Effector CD8-positive, alpha-beta T cell (primary cell): ENCODE measurements at places on chromosomes 4 and X.

DNA sequence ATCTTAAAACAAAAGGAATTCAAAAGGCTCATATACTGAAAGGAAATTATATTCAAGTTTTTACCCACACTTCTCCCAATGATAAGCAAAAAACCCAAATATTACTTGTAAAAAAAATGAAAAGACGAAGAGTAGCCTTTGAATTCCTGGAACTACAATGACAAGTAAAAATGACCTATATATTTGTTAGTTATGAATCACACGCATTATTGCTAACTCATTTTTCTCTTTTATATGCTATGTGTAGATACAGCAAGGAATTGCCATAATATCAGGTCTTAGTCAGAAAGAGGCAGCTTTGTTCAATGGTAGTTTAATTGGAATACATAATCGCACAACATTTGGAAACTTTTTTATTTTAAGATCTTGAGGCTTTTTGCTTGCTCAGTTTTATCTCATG is 22.7 kb upstream of the ASB5 start:
- no peak for DNase-seq

DNA sequence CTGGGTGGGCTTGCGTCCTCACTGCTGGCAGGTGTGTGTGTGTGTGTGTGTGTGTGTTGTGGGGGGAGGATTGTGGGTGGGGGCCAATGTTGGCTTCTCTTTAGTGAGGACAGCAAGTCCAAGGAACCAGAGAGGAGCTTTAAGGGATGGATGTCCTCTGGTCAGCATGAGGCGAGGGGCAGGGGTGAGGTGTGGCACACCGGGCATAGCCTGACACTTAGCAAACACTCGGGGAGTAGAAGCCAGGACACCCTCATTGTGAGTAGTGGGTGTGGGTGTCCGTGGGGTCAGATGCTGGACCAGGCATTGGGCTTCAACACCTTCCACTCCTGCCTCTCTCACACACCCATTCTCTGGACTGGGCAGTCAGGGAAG is 2.8 kb downstream of the SORCS2 start:
- no peak for DNase-seq

- DNase-seq: peak; percentile 74
These were observed at the start of gene LRBA for GRCh38 chr4:151014521-151015458. Gene LRBA (minus strand): TSS chr4:151015284. CDS start chr4:151014642, 642 bp downstream.

DNA sequence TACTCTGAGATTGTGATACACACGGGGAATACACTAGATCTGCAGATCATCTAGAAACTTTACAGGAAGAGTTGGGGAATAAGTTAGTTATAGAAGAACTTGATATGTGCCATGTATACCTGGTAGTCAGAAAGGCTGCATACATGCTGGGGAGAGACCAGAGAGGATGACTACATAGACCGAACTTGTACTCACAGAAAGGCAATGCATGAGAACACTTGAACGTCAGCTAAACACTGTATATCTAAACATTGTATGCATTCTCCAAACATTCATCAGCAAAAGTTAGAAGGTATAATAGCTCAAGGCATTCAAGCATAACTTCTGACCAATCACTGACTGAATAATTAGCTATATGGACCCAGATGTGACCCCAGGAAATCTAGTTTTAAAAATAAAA is 78.0 kb upstream of the PDHA2 start:
- no peak for DNase-seq

GRCh38 chr4:84496331-84496705 is 2.8 kb downstream of the NKX6-1 start:
- DNase-seq: no peak
